ENCODE measurements at places on chromosomes 5 and 9.

GRCh38 chr5:112049738-112050137 lies 292.7 kb upstream of the NREP start:
- no peak for DNase-seq

DNA sequence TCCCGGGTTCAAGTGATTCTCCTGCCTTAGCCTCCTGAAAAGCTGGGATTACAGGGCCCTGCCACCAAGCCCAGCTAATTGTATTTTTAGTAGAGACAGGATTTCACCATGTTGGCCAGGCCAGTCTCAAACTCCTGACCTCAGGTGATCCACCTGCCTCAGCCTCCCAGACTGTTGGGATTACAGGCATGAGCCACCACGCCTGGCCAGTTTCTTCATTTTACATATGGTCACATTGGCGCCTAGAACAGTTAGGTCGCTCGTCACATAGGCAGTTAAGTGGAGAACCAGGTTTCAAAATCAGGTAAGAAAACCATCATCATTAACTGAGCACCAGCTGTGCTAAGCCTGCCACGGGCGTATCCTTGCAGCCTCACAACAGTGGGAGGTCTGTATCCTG lies 36.1 kb downstream of the OLFML2A start:
- DNase-seq: no peak

- no peak for DNase-seq
Observed at GRCh38 chr9:107700847-107701246, 211.3 kb upstream of the KLF4 start.

- no peak for DNase-seq
Observed at GRCh38 chr5:147863454-147864158, 14.9 kb upstream of the SCGB3A2 start.

DNA sequence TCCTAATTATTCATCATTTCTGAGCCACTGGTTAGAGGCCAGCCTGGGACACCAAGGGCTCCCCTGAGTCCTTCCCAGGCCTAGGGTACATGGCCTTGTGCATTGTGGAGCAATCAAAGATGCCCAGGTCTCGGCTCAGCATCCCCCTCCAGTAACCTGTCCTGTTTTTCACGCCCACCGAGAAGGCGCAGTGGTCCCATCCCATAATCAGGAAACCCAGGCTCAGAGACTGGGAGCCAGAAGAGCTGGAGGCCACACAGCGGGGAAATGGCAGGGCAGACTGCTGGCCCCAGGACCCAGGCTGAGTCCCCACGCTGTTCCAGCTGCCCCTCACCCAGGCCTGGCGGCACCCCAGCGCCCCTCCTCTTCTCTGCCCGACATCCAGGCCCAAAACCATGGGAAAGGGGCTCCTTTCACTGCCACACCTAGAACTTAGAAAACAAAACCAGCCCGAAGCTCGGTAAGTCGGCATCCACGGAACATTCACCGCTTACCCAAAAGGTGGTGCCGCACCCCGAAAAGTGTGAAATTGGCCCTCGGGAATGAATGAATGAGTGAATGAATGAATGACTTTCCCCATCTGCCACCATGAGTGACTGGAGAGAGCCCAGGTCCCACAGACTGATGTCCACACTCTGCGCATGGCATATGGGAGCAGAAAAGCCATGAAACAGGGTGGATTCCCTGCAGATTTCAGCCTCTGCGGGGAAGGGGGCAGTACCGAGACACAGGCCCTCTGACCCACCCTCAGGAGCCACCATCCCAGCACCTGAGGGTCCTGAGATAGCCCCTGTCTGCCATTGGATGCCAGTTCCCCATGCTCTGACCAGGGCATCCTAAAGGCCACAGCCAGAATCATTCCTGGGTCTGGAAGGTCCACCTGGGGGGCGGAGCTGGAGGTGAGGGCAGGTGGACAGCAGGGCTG lies 132.5 kb downstream of the OLFM1 start:
- no peak for DNase-seq

DNA sequence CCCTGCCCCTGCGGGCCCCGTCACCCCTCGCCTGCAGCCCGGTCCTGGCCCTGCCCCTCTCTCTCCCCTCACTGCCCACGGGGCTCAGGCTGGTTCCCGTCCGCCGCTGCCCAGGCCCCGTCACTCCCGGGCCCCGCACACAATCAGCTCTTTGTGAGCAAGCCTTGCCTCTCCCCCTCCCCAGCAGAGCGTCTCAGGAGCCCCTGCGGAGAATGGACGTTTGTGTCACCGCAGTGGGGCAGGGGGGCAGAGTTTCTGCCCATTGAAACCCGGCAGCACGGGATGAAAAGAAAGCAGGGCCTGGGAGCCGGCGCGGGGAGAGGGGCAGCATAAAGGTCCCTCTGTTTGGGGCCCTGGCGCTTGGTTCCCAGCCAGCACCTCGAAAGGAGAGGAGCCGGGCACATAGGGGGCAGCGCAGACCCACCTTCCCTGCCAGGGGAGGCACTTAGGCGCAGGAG lies 13.5 kb upstream of the NUP214 start:
- no peak for DNase-seq

DNA sequence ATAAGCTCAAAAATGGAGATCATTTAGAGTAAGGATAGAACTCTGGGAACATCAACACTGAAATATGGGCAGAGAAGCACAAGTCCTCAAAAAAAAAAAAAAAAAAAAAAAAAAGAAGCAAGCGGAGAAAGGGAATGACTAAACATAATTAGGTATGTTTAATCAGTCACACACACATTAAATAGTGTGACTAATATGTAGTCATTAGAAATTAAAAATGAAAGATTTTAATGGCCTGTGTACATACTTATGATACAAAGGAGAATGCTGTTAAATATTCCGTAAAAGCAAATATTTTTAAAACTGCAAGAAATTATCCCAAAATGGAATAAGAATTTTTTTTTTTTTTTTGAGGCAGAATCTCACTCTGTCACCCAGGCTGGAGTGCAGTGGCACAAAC lies 10.5 kb downstream of the LPAR1 start:
- DNase-seq: no peak

DNA sequence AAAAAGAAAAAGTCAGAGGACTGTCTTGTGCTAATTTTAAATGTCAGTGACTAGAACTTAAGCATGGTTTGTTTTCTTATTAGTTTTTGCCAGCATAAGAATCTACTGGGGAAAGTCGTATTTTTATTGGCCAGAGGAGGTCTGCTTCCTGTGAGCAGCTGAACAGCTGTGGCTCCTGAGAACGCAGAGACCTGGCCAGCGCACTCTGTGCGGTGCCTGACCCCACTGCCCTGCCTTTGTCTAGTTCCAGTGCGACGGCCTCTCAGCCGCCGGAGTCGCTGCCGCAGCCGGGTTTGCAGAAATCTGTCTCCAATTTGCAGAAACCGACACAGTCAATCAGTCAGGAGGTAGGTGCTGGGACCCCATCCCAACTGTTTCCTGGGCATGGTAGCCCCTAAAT lies 42.5 kb downstream of the PRRC2B start:
- no peak for DNase-seq

DNA sequence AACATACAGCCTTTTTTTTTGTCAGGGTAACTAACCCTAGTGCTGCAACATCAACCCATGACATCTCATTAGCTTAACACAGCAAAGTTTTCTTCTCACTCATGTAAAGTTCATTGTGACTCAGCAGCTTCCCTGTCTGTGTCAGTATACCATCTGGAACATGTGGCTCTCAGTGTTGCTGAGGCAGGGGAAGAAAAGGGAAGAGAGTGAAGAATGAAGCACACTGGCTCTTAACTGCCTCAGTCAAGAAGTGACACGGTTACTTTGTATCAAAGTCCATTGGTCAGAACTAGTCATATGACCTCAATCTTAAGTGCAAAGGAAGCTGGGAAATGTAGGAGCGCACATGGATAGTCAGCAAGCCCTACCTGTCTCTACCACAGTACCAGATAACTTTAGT lies 185.0 kb upstream of the ELL2 start:
- DNase-seq: peak; percentile 76

GRCh38 chr5:126645132-126645531 lies 44.4 kb downstream of the PHAX start:
- no peak for DNase-seq

DNA sequence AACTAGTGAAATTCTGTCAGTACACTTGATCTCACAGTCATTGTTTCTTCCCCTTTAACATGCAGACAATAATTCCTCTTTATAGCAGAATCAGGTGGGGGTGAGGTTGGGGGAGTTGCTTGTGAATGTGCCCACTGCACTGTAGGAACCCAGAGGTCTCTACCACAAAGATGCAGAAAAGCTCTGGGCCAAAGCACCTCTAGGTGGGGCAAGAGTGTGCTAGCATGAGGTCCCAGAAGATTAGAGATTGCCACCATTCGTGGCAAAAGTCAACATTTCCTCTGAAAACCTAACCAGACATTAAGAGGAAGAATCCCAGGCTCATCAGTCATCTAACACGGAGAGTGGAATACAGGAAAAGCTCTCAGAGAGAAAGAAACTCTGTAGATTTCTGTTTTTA lies 74.5 kb downstream of the PTCD2 start:
- no peak for DNase-seq

DNA sequence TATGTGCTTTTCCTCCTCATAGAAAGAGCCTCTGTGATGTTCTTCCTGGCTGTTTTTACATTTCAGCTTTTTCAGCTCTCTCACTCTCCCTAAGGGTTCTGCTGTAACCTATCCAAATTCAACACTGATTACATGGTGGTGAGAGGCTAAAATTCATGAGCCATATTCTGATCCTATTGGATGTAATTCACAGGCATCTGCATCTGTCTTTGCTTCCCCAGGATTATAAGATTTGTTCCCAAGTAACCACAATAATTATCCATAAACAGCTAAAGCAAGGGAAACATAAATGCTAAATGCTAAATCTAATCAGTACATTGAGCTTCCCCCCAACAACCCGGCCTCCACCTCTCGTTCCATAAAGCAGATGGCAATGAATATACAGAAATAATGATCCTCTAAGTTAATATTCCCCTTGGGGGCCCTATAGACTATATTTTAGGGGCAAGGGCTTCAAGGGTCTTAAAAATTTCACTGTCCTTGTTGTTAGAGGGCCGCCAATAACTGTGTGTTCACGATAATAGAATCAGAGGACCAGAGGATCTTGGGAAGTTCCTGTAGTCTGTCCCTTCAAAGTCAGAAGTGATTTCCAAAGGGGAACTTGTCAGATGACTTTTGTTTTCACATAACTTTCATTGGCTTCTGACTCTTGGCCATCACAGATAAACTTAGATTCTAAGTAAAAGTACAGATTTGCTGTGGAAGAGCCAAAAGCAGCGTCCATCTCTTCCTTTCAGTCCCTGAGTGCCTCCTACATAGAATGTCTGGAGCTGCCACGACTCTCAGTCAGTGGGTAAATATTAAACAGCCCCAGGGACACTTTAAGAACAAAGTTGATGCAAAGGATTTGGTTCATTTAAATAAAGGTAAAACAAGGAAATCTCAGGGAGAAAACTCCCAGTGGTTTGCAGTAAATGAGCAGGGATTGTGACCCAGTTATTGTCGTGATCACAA lies 125.6 kb downstream of the ALDH1A1 start:
- peak; percentile 62 for DNase-seq

DNA sequence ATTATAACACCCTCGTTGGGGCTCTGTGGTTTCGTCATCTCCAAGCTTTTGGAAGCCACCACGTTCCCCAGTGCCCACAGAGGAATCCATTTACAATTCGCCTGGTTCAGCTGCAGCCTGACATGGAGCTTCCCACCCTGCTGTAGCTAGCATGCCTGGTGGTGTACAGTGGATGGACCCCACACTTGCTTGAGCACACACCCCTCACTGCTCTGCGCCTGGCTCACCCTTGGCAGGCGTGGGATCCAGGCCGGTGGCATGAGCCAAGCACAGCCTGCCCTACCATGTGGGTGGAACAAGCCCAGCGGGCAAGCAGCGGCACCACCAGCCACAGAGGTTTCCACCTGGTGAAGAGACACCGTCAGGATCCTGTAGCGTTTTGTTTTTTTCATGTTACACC lies 1045.7 kb upstream of the CDH9 start:
- DNase-seq: no peak

DNA sequence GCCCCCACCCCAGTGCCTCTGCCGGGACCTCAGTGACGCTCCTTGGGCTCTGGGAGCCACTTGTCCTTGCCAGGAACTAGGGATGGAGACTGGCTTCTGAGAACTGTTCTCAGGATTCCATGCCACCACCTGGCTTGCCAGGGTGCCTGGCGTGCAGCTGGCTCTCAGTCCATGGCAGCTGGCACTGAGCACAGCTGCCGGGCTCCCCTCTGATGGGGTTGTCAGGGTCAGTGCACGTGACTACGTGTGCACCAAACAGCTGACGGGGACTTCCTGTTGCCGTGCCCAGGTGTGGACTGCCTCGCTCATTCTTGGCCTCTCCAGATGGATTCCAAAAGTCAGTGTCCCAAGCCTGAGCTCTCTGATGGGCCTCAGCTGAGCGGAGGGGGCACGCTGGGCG lies 9.4 kb downstream of the KCNT1 start:
- no peak for DNase-seq

DNA sequence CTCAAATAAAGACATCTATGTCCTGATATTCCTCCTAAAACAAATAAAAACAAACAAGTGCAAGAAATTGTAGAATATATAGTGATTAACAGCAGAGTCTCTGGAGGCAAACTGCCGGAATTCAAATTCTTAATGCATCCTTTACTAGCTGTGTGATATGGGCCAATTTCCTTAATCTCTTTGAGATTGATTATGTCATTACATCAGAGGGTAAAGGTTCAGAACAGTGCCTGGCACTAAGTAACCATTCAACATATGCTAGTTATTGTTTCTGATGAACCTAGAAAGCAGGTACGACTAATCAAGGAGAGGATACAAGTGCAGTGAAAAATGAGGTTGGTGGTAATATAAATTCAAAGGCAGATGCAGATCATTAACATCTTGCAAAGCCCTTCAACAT lies 81.1 kb upstream of the ADAMTS19 start:
- DNase-seq: no peak

GRCh38 chr5:158023266-158023665 lies 164.3 kb upstream of the CLINT1 start:
- DNase-seq: no peak

DNA sequence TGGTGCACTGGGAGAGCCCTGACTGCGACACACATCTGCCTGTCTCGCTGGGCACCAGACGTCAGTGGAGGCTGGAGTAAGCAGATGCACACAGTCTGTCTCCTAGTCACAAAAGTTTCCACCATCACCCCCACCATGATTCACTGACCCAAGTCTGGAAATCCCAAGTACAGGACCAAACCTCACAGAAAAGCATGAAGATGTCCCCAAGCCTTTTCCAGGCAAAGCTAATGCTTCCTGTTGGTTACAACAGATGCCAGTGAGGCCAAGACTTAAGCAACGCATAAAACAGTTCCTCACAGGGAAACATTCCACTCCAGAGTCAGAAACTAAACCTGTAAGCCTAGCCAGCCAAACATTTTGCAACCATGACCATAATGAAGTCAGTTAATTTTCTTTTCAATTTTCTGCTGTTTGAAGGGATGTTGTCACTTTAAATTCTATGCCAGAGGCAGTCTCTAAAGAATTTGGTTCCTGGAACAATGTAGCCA lies 259.3 kb upstream of the SLC30A5 start:
- DNase-seq: peak; percentile 30

- DNase-seq: no peak
Observed at GRCh38 chr5:134553821-134554267, 28.4 kb downstream of the JADE2 start.
